ENCODE measurements at places on chromosomes 3 and 15. TPM values are rescaled to one million over a fixed set of nuclear protein-coding genes. Genes with fewer than 3 reads are reported as not detected.

DNA sequence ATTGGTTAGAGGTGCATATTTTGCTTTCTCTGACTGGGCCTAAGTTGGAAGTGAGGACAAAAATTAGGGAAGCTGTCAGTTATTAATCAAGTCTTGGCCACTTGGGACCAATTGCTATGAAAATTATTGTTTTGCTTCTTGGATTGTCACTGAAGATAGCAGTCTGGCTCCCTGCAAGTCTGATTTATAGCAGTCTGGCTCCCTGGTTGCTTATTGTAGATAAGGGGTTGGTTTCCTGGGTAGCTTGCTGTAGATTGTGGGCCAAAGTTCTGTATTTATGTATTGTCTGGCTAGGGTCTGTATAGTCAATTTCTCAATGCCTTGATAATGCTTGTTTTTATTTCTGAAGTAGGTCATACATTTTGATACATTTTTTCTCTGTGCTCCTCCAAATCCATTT, 13.3 kb upstream of the DRD3 start:
- DNase-seq, result no peak

- no peak for DNase-seq
These were observed 146.9 kb downstream of the KCNH8 start for GRCh38 chr3:19295208-19295607.

DNA sequence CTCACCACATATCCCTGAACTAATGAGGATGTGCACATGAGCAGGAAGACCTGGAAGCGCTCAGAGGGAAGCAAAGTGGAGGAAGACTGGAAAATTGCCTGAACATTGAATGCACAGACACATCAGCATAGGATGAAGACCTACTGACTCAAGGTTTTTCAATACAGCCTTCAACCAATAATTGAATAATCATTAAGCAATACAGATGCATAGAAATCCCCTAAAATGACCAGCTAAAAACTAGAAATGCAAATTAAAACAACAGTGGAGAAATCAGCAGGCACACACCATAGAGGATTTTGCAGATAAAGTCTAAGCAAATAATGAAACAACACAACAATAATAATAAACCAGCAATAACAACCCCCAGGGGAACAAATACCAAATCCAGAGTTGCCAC, 80.4 kb downstream of the CEP152 start:
- no peak for DNase-seq

The IL17RE gene
- 0.78 TPM for total RNA-seq

The ECE2 gene
- not detected for total RNA-seq

The CHRNA3 gene
- 0.08 TPM for total RNA-seq

DNA sequence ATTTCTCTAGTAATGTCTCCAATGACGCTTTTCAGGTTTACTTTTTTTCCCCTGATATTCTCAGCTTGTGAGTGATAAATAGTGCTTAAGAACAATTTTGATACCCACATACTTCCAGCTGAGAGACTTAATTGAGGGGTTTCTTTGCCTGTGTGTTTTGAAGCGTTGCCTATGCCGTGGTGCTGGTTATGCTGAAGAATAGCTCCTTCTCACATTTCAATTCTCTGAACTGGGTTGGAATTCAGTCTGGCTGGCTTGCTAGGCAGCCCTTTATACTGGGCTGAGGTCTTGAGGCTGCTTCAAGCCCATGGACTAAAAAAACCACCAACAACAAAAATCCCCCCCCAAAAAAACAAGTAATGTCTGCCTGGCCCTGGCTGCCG, 87.4 kb downstream of the CHST2 start:
- no peak for DNase-seq

All from Right ventricle myocardium inferior (tissue), 1 donor.